ENCODE measurements at places on chromosomes 3 and 15.

DNA sequence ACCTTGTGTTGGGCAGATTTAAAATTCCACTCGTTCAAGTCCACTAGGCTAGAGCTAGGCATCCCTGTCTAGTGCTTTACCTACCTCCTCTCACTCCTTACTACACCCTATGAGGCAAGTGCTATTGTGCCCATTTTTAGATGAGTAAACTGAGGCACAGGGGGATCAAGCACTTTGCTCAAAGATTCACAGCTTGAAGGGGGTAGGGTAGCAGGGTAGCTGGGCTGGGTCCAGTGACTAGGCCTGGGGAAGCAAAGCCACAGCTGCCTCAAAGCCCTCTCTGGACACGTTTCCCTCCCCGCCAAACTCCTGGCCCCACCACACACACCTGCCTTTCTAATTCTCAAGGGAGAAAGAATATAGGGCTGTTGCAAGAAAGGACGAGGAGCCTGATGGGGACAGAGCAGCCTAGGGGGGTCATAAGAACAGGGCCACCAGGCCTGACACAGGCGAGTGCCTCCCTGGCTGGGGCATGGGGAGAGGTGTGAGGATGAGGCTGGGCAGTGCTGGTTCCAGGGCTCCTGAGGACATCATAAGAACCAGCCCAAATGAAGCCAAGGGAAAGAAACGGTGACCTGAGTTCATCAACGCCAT is 34.8 kb upstream of the SFMBT1 start:
- no peak for DNase-seq

DNA sequence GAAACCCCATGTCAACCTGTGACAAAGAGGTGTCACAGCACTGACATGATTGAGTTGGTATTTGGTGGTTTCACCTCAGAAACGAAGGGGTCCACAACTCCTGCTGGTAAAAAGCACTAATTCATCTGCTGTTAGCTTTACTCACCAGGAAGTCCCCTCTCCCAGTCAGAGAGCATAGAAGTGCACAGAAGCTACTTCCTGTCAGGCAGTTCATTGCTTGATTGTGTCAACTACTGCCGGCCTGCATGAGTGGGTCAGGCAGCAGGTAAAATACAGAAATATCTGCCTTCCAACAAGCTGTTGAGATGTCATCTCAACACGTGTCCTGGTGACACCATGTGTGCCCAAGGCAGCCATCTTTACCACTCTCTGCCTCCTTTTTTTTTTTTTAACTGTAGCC is 596.6 kb upstream of the NR2F2 start:
- peak; percentile 5 for DNase-seq

- peak; percentile 19 for DNase-seq
Measured at GRCh38 chr3:67362686-67363085, 291.7 kb downstream of the SUCLG2 start.

DNA sequence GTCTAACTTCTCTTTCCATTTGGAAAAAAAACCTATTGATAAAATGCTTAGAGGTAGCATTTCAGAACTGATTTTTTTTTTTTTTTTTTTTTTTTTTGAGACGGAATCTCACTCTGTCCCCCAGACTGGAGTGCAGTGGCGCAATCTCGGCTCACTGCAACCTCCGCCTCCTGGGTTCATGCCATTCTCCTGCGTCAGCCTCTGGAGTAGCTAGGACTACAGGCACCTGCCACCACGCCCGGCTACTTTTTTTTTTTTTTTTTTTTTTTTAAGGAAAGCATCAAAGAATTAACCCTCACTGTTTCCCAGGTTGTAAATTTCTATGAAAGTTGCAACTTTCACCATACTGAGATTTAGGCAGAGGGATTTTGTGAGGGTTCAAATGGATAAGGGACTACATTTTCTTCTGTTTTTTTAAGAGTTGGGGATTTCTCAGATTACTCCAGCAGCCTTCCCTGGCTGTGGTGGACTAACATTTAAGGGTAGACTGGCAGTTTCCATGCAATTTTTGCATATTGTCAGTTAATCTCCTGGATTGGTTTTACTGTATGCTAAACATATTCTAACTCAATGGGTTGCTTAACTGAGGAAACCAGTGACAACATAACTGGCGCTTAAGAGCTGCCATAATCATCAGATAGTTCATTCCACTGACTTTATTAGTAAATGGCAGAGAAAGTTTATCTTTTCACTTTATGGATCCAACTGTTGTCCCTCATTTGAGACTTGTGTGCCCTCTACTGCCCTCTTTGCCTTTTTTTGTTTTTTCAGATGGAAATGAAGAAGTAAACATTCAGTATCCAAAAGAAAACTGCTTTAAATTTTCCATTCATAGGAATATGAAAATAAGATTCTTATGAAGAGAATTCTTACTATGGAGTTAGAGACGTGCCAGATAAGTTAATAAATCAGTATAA is 93.7 kb downstream of the NPTN start:
- no peak for DNase-seq

GRCh38 chr3:19526071-19526470 is 377.8 kb downstream of the KCNH8 start:
- no peak for DNase-seq

DNA sequence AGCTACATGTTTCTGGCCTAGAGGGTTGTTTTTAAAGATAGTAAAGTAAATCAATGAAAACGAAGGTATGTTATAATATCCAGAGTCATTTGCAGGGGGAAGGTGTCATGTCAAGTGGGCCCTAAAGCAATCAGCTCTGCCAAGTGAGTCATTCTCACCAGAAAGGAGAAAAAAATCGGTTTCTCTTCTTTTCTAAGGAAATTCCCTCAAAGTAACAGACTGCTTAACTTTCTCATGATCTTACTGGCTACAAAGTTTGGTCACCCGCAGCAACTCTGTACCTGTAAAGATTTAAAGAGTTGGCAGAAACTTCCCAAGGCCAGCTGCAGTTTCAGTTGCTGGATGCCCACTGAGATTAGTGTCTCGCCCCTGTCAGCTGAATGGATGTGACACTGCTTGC is 5.5 kb upstream of the FSIP1 start:
- peak; percentile 19 for DNase-seq

DNA sequence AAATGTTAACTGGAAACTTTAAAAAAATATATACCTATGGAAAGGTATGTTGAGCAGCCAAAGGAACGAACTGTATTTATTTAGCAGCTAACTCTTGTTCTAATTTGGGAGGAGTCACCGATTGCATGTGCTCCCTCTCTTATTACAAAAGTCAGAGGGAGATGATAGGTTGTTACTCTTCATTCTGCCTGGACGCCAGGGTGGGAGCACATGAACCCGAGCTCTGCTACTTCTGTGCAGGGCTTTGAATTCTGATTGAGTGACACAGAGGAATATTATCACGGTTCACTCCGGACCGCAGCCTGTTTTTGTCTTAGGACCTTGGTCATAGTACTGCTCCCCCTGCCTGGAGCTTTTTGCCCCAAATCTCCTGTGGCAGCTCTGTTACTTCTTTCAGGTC is 36.9 kb upstream of the LRIG1 start:
- no peak for DNase-seq

GRCh38 chr15:78224023-78224411 is 10.3 kb downstream of the ACSBG1 start:
- no peak for DNase-seq

DNA sequence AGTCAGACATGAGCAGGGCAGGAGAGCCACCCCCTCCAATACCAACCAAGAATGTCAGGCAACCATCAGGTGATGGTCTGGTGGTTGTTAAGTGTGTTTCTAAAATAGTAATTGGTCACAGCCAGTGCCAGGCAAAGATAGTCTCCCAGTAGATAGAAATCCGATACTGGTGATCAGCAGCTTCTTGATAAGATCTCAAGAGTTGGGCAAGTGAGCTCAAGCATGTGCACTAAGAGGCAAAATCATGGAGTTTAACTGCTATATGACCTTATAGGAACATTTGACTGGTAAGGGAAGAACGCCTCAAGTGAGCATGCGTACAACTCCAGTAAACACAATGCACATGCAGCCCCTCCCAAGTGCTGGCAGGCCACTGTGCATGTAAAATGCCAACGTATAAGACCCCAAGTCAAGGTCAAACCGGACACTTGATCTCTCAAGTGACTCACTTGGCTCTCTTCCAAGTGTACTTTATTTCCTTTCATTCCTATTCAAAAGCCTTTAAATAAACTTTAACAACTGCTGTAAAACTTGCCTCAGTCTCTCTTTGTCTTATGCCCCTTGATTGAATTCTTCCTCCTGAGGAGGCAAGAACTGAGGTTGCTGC is 36.0 kb upstream of the CBLB start:
- DNase-seq = no peak

- DNase-seq = no peak
Measured at GRCh38 chr3:42115946-42116345, 24.8 kb downstream of the TRAK1 start.

GRCh38 chr3:35549690-35550089 is 89.6 kb upstream of the ARPP21 start:
- no peak for DNase-seq

GRCh38 chr3:75342425-75342824 is 321.7 kb upstream of the FRG2C start:
- DNase-seq = no peak

DNA sequence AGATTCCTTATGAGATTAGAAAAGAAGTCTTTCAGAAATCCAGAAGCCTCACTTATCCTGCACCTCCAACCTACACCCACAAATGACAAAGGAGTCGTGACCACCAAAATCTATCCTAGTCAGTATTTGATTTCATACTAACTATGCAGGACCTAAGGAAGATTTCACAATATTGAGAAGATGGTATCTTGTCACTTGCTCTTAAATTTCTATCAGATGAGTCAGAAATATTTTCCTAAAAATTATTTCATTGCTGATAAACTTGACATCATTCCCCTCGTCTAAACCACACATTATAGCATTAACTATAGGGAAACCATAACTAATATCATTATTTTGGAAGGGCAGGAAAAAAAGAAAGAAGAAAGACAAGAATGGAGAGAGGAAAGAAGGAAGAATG is 138.0 kb upstream of the THBS1 start:
- DNase-seq = no peak

DNA sequence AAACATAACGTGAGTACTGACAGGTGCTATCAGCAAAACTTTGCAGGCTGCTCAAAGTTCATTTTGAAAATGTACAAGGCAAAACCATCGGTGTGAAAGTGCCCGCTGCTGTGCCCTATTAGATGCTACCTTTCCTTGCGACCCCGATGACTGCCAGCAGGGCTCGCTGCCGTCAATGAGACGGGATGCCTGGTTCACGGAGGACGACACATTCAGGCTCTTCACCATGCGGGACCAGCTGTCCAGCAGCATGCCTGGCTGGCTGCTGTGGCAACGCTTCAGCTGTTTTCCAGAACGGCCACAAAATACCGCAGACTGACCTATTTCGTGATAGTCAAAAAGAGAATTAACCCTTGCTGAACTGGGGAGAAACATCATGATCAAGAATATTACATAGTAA is 92.7 kb upstream of the OCA2 start:
- DNase-seq = no peak

DNA sequence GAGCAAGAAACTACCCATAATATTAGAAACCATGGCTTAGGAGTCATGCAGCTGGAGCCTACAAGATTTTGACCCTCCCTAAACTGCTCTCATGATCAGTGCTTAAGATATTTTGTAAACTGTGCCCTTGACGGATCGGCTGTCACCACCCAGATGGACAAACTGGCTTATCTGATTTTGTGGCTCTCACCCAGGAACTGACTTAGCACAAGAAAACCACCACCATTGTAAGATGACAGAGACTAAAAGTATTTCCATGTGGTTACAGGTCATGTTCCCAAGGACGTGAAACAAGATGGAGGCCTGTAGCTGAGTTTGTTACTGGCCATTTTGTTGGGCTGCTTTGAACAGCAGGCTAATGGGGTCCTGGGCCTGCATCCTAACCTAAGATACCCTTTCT is 940.9 kb downstream of the OTOL1 start:
- no peak for DNase-seq

DNA sequence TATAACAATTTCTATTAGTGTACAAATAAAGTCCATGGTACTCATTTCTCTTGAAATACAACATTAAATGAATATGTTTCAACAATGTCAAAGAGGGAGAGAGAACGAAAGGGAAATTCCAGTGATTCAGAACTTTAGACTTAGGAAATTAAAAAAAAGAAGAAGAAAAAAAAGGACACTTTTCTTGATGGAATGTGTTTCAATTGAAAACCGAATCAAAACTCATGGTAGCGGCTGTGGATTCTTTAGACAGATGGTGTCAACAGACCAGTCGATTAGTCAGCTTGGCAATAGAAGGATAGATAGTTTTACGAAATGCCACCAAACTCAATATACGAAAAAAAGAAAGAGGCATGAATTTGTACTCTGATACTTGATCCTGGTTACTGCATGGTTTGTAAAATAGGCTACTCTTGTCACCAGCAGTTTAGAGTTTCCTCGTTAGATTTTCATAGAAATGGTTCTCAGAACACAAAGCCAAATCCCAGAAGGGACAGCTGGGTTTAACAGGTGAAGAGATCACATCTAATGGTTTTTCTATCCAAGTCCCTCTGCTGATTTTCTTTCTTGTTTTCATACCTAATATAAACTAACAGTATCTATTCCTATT is 793.5 kb downstream of the ROBO1 start:
- no peak for DNase-seq

DNA sequence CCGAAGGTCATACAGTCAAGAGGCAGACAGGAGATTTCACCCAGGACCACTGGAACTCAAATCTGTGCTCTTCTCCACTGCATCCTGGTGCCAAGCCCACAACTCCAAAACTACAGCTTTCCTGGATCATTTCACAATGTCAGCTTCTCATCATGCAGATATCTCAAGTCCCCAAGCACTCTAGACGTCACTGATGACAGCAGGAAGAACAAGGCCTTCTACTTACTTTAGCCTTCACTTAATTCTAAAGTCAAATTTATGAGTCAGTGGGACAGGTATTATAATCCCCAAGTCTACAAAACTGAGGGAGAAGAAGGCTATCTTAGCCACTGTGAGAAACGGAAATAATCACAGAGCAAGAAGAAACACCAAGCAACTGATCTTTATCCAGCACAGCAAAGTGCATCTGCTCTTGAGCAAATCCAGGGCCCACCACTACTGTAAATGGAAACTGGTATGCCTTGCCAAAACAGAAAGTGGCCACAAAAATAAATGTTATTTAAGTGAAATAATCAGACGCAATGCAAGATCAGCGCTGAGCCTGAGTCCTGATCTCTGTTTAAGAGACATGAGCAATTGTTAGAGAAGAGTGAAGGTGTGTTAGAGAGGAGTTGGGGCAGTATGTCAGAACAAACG is 928 bp downstream of the RAD18 start:
- DNase-seq = no peak

DNA sequence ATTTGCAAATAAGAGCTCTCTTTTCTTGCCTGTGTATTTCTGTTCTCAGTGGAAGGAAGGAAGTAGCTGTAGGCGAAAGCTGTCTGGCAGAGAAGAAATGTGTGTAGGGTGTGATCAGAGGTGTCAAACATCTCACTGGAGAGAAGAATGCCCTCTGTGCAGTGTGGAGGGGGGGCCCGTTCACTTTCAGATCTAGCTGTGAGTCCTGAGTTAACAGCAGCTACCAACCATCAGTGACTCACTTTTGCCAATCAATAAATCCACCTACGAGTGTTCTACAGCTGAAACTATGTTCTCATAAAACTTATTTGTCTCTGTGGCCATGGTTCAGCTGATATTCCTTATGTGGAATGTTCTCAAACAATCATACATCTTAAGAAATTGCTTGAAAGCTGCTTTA is 103.7 kb downstream of the FRMD4B start:
- DNase-seq = peak; percentile 68

- DNase-seq = no peak
Measured at GRCh38 chr15:72201391-72201921, 3.9 kb upstream of the GRAMD2A start.

GRCh38 chr3:67090474-67090873 is 92.4 kb downstream of the KBTBD8 start:
- DNase-seq = no peak
